T-helper 2 cell treated with Interferon-gamma antibody and Interleukin-4, amounts not matched to agents 100 ng/mL and 5 ng/mL, for 36 hours (primary cell): ENCODE measurements at places on chromosomes 2 and 18. TPM values are rescaled to one million over a fixed set of nuclear protein-coding genes. Genes with fewer than 3 reads are reported as not detected.

The UGT1A10 gene
- not detected in 2 replicates for total RNA-seq

The TSPYL6 gene
- total RNA-seq: not detected in 2 replicates

The FLACC1 gene
- total RNA-seq: 1.1 and 1.3 TPM in 2 replicates

The MARCHF4 gene
- not detected in 2 replicates for total RNA-seq

The RAPH1 gene
- total RNA-seq: 1.6 and 2.0 TPM in 2 replicates

The MRO gene
- not detected in 2 replicates for total RNA-seq
